ENCODE measurements at places on chromosomes 13 and 19.

DNA sequence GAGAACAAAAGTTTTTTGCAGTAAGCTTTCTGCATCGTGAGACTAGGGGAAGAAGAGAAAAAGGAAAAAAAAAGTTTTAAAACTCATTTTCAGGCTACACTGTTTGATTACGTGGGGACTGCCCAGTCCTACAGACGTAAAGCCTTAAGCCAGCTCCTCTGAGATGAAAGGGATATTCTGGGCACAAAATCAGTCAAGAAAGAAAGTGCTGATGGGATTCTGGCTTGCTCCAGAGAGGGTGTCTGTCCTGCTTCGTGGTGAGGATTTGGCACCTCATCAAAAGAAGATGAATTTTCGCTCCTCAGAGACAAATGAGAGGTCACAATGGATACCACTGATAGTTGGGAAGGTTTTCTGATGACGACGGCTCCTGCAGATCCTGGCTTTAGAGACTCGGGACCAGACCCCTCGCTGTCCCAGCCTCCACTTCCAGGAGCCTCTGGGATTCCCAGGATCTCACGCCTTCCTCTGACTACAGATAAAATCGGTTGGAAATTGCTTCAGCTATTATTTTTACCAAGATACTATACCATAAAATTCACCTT, 9.7 kb downstream of the TEX29 start:
- DNase-seq: no peak

GRCh38 chr13:110310541-110311442, 3.7 kb downstream of the COL4A2 start:
- no peak for DNase-seq

- DNase-seq: no peak
Measured at GRCh38 chr19:7597689-7598088, 2.0 kb downstream of the CAMSAP3 start.

DNA sequence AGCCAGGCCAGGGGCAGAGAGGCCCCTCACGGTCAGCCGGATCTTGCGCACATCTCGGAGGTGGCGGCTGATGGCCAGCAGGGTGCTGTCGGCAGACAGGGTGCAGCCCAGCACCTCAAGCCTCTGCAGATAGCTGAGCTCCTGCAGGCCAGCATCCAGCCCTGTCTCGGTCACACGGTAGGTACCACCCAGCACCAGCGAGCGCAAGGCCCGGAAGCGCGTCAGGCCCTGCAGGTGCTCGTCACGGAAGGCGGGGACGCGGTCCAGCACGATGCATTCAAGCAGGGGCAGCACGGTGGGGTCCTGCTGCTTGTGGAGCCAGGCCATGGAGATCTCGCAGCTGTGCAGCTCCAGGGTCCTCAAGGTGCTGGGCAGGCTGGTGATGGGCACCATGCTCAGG, 7.7 kb downstream of the FBXL12 start:
- DNase-seq: no peak

DNA sequence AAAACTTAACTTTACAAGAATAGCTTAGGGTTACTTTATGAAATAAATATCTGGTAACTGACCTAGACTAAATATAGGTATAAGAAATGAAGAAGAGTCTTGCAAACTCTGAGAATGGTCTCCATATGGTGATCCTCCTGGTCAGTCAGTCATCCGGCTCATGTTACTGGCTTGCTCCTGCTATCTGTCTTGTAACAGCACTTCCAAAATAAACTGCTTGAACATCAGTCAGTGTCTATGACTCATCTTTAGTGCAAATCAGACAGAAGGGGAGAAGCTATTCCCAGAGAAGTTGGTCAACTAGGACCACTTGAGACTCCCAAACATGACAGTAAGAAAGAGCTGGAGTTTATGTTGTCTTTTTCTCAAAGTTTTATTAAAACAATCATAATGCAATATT, 1550.9 kb downstream of the PCDH9 start:
- DNase-seq: no peak

DNA sequence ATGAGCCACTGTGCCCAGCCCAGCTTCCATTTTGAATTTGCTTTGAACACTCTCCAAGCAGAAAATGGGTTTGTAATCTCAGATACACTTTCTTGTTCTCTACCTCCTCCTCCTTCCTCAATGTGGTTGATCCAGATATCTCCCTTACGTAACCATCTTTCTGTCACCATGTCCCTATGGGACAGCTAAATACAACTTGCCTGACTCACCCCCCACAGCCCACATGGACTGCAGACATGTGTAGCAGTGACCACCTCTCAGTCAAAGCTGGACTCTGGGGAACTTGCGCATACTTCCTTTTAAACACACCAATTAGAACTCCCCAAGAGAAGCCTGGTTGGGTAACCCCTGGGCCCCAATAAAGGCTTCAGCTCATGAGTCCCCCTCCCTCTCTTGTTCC, 10.8 kb upstream of the ZNF799 start:
- DNase-seq: no peak

GRCh38 chr19:917323-918151, at the start of gene KISS1R:
Gene KISS1R, plus strand, starts transcription at chr19:917333. Its CDS starts 170 bp downstream, at chr19:917503.
- DNase-seq: no peak

DNA sequence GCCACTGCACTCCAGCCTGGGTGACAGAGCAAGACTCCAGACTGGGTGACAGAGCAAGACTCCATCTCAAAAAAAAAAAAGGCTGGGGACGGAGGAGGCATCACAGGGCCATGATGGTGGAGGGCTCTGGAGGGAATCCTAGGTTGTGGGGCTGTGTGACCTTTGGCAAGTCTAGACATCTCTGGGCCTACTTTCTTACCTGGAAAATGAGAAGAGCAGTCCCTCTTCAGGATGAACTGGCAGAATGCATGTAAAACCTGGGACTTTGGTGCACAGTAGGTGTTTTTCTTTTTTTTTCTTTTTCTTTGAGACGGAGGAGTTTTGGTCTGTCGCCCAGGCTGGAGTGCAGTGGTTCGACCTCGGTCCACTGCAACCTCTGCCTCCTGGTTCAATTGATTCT, 13.7 kb downstream of the CIB3 start:
- DNase-seq: no peak

GRCh38 chr13:78657699-78658629, 991 bp downstream of the OBI1 start:
- no peak for DNase-seq

GRCh38 chr13:112902101-112902651, 66.8 kb upstream of the MCF2L start:
- DNase-seq: no peak

GRCh38 chr13:92849381-92849780, 377.2 kb upstream of the GPC6 start:
- no peak for DNase-seq

- no peak for DNase-seq
Measured at GRCh38 chr13:103315711-103316110, 249.5 kb upstream of the SLC10A2 start.

DNA sequence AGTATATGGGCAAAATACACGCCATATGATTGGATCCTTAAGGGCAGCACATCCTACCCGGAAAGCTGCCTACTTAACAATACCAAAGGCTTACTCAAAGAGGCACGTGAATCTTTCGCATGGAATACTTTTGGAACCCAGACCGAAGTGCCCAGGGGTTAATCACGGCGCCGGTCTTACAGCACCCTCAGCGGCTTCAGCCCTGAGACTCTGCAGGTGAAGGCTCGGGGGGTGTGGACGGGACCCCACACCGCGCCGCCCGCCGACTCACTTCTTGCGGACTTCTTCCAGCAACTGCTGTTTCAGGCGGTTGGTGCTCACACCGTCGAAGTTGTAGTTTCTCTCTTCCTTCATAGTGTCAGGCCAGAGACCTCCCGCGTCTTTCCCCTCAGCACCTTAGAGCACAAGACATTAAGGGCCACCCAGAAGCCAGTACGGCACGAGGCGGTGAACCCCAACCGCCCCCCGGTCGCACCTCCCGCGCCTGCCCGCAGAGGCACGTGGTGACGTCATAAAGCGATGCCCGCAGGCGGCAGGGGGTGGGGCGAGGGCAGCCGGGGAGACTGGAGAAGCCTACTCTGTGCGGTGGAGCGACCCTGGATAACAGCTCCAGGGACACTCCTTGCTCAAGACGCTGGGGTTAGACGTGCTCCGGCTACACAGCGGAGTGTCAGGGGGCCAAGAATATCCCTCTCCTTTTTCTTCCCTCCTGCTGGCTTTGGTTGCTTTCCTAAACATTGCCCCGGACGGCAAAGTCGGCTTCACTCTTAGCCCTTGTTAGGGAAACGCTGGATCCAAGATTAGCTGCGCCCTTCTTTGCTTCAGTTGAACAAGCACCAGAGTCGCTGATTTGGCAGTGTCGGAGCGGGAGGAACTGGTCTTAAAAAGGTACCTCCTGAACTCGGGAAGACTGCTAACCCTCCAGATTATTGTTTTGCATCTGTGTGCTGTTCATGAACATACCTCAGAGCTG, at the start of gene CCDC169:
CCDC169 (minus strand) TSS at position 449 of the 973 bp plus-strand sequence; CDS start at position 354, 95 bp downstream.
- peak; percentile 62 for DNase-seq

GRCh38 chr13:44108331-44108858, 228.7 kb downstream of the LACC1 start:
- DNase-seq: no peak

DNA sequence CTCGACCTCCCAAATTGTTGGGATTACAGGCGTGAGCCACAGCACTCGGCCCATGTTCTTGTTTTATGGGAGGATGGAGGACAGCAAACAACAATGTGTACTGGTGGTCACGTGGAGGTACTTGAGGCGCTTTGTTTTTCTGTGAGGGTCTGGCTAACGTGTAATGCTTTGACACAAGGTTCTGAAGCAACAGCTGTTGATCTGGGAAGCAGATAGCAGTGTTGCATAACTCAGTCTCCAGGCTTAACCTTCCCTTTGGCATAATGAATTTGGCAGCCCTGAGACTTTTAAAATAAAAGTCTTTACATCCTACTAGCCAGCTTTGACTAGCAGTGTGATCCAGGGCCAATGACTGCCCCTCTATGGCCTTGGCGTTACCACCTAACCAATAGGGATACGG, 6.9 kb upstream of the ZNF580 start:
- no peak for DNase-seq

DNA sequence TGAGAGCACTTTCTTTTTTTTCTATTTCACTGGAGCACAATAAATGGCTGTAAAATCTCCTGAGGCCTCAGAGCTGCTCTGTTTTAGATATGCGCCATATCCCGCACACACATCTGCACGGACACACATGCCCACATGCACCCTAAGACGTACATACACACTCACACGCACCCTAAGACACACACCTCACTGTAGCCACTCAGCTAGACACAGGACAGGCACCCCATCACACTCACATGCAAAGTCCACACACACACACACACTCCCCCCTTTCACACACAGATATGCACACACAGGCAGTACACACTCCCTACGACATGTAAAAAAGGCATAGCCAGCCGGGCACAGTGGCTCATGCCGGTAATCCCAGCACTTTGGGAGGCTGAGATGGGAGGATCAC, 8.8 kb downstream of the ELOF1 start:
- no peak for DNase-seq

DNA sequence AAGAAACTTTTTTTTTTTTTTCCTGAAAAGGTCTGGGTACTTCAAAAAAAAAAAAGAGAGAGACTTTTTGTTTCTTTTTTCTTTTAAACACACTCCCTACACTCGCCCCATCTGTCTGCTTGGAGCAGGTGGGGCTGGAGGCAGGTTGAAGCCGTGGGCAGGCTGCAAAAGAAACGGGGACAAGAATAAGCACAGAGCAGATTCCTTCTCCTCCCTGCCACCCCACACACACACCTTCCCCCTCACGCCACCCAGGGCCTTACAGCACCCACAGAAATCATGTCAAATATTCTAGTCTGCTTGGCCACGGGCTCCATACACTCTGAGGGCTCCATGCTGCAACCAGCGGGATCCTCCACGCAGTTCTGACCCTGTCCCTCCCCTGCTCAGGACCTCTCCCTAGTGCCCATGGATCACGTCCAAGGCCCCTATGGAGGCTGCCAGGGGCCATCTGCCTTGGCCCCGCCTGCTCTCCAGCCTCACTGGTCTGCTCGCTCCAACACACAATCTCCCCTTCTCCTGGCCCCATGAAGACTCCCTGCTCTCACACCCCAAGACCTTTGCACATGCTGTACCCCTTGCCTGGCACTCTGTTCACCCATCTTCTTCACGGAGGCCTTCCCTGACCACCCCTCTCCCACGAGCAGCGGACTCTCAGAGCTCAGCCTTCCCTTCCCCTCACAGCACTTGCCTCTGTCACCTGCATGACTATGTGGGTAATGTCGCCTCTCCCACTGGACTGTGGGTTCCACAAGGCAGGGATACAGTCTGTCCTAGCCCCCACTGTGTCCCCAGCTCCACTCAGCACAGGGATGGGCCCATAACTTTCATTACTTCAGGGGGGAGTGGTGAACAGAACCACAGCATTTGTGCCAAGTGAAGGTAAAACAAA, 11.4 kb downstream of the AKT2 start:
- no peak for DNase-seq

- no peak for DNase-seq
Measured at GRCh38 chr13:109403012-109403421, 383.4 kb downstream of the IRS2 start.

DNA sequence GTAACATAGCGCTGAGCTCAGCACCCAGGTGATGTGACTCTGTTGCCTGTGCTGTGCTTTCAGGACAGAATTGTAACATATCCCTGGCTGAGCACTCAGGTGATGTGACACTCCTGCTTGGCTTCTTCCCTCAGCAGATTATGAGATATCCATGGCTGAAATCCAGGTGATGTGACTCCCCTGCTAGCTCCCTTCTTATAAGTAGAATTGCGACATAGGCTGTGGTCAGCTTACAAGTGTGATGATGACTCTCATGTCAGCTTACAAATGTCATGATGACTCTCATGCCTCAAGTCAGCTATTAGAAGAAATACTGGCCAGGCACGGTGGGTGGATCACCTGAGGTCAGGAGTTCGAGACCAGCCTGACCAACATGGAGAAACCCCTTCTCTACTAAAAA, 14.3 kb upstream of the ZNF429 start:
- no peak for DNase-seq

DNA sequence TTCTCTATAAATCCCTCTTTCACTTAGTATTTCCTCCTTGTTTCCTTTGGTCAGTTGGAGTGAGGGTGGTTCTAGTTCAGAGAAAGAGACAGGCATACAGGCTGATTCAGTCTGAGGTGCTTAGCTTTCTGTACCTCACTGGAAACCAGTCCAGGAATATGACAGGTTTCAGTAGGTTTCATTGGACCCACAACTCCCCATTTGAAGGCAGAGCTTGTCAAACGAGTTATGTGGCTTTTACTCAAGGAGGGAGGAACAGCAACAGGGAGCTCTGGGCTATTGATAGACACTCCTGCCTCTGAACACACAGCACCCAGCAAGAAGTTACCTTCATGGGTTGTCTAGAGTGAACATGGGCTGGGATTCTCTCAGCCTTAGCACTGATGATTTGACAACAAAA, 14.5 kb downstream of the ACTN4 start:
- no peak for DNase-seq

DNA sequence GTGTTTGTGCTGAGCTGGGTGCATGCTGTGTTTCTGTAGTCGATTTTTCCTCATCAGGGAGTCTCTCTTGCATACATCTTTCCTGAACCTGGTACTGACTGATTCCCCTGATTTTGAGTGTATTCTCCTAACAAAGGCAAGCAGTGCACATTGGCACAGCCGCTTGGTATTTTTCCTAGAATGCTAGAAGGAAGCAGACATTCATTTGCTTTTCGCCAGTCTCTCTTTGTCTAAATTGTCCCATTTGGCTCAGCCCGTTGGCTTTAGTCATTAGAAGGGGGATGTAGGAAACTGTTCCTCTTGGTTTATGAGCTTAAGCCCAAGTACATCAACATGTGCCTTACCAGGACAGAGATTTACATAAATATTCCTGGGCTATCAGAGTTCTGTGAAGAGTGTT, 266.1 kb upstream of the TMTC4 start:
- no peak for DNase-seq

Data from stimulated activated CD4-positive, alpha-beta T cell treated with anti-CD3 and anti-CD28 coated beads, Interleukin-12 subunit alpha, Interleukin-12 subunit beta, amount 100 ng/mL, for 24 hours (primary cell).